Dermis blood vessel endothelial cell (primary cell): ENCODE measurements at places on chromosomes 13 and 19. TPM values are rescaled to one million over a fixed set of nuclear protein-coding genes. Genes with fewer than 3 reads are reported as not detected.

KIR2DL3 gene
- total RNA-seq, result not detected in 2 replicates

APOE gene
- 4.0 and 7.8 TPM in 2 replicates for total RNA-seq

DNA sequence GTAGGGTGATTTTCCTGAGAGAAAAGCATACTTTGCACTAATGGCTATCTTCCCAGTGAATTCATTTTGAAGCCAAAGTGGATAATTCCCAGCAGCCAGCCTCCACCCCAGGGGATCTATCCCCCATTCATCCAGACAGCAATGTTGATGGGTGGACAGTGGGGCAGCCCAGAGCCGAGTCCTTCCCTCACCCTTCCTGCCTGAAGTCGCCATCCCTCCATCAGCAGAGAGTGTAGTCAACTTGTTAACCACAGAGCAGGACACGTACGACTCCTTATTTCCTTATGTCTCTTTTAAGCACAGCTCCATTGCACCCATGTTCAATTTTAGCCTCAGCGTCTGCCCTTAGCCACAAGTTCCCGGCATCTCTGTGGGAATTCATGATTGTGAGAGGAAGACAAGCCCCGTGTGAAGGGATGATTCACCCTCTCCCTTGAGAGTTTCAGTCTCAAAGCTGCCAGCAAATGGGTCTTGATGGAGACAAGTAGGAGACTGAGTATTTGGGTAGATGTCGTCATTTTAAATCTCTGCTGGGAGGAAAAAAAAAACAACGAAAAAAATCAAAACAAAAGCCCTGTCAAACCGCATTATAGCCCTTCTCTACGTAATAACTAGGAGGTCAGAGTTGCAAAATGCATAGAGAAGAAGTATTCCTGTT is 58.3 kb upstream of the MEDAG start:
- peak; percentile 79 for DNase-seq

- no peak for DNase-seq
Measured at GRCh38 chr19:14000691-14001375, 5.3 kb downstream of the RFX1 start.

- DNase-seq, result peak; percentile 5
Measured at GRCh38 chr19:31348481-31349159, 616 bp downstream of the TSHZ3 start.

DNA sequence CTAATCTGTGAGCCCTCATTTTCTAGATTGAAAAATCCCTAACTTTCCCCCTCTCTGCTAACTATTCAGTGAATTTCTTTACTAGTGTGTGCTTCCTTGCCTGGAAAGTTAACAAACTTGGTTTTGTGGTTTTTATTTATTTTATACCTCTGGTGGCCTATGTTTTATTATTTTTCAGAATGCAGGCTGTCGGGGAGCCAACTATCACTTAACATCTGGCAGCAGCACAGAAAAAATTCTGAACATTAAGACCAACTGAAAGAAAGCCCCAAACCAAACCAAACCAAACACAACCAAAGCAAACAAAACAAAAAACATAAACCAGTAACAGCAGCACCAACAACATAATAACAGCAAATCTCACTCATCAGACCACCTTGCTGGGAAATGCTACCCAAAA is 109.0 kb upstream of the KL start:
- DNase-seq, result no peak
